ENCODE measurements at places on chromosomes 3 and 15.

DNA sequence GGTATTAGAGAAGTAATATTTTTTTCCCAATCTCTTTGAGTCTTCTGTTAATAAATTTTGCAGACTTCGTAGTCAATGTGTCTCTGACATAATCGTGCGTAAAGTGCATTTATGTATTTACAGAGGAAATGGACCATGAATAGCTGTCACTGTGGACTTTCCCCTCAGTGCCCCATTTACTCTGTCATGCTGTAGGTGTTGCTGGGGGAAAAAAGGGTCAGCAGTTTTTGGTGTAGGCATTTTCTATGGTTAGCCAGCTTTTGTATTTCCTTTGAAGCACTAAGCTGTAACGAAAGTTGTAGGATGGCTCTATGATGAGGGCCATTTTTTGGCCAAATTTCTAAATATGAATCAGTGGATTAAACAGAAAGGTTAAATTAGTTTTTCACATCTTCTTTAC lies 598.4 kb downstream of the FGF12 start:
- DNase-seq = peak; percentile 41

- DNase-seq = no peak
Observed at GRCh38 chr3:99856437-99857220, 39.0 kb downstream of the CMSS1 start.

- DNase-seq = no peak
Observed at GRCh38 chr15:64222573-64223366, 59.9 kb upstream of the PPIB start.

- peak; percentile 54 for DNase-seq
Observed at GRCh38 chr3:193190146-193190786, 50.8 kb upstream of the PLAAT1 start.

DNA sequence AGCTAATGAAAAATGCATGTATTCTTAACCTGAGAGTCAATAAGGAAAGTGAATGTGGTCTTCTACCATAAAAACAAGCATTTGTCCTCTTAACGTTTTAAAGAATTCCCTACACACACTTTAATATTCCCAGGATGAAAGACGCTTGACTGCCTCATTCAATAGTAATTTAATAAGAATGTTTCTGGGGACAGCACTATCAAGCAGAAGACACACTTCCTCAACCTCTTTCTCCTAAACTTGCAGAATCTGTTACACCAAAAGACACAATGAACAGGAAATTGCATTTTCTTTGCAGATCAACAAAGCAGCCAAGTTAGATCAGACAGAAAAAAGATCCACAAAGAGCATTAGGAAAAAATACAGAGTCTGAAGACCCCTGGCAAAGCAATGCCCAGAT lies 97.7 kb downstream of the PLCH1 start:
- DNase-seq = no peak

- no peak for DNase-seq
Observed at GRCh38 chr3:17932136-17932771, 189.8 kb upstream of the TBC1D5 start.

DNA sequence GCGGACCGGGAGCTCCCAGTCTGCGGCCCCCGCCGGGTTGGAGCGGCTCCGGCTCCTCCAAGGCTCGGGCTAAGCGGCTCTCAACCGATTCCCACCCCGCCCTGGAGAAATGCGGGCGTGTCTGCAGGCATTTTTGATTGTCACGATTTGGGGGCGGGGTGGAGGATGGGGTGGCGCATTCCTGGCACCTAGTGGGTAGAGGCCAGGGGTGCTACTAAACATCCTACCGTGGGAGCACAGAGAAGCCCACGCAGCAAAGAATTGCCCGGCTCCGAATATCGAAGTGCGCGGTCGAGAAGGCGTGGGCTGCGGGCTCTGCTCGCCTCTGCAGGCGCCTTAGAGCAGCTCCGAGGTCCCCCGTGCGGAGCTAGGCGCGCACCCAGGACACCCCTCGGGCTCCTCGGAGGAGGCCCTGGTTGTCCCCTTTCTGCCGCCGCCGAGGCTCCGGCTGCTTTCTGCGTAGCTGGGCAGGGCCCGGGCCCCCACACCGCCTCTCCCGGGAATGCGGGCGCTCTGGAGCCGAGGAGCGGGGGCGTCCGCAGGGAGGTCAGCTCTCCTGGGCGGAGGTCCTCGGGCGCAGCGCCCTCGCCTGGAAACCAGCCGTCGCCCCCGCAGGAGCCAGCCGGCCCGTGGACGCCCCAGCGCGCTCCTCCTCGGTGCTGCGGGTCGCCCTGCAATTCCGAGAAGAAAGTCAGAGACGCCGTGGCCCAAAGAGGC lies 16.5 kb upstream of the LAMP3 start:
- DNase-seq = no peak

DNA sequence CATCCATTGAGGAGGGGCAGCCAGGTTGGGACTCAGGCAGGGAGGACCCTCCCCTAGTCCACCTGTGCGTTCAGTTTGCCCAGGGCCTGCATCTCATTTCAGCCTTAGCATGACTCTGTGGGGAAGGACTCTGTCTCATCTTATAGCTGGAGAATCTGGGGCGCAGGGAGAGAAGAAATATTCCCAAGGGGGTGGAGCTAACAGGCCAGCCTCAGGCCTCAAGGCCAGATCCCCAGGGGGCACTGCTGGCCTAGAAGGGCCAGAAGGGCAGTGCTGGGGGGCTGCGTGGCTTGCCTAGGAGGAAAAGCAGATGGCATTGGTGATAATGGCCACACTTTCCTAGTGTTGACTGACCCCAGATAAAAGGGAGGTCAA lies 10.9 kb downstream of the AMOTL2 start:
- DNase-seq = no peak

DNA sequence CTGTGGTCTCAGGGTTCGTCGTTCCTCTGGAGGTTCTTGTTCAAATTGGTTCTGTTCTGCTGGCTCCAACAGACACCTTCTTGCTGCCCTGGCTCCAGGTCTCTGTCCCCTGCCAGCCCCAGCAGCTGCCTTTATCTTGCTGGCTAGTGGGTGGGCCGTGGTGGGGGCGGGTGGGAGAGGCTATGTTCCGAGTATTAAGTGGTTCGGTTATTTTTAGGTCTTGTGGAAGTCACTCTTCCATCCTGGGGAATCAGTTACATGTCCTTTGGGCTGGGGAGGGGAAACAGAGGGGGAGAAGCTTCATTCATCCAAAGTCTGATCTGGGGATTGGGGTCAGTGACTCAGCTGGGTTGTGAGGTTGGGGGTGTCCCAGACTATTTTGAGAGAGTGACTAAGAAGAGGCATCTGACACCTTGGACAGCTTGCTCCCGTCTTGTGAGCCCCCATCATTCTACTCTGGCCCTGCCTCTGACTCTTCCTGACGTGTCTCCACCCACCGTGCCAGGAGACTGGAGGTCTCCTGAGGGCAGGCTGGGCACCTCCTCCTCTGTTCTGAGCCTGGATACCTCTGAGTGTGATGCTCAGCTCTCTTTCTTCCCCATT lies at the start of gene XIRP1:
Gene XIRP1 (minus strand): TSS at position 106 of the 603 bp plus-strand sequence. CDS start 3,150 bp downstream, outside the sequence.
- no peak for DNase-seq

DNA sequence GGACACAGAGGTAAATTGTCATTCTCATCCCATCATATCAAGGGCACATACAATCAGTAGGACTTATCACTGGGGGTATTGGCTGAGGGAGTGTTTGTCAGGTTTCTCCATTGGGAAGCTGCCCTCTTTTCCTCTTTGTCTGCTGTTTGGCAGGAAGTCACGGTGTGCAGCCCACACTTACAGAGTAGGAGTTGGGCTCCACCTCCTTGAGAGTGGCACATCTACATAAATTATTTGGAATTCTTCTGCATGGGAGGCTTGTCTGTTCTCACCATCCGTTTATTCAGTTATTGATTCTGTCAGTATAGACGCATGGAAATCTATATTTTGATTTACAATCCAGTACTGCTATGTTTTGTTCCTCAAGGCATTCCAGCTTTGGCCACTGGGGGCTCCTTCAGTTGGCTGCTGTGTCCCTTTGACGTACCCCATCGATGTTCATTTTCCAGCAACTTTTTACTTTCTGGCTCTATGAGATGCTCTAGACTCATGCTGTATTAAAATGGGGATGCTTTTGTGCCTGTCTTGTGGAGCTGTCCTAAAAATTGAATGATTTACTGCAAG lies 200.3 kb downstream of the SLCO3A1 start:
- no peak for DNase-seq

DNA sequence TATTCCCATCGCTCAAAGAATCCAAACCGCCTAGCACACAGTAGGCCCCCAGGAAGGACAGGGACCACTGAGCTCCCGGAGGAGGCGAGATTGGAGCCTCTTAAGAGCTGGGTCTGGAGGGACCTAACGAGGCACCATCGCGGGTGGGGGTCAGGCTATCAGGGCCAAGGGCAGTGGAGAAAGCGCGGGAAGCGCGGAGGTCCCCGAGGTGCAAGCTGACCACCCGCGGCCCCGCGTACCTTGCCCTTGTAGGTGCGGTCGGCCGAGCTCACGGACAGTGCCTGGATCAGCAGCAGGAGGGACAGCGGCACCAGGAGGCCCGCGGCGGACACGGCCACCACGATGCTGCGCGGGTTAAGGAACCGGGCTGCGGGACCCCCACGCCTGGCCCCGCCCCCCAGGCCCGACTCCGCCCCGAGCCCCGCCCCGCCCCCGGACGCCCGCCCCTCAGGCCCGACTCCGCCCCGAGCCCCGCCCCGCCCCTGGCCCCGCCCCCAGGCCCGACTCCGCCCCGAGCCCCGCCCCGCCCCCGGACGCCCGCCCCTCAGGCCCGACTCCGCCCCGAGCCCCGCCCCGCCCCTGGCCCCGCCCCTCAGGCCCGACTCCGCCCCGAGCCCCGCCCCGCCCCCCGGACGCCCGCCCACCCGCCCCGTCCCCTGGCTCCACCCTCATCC lies 3.9 kb downstream of the ZDHHC19 start:
- DNase-seq = no peak

DNA sequence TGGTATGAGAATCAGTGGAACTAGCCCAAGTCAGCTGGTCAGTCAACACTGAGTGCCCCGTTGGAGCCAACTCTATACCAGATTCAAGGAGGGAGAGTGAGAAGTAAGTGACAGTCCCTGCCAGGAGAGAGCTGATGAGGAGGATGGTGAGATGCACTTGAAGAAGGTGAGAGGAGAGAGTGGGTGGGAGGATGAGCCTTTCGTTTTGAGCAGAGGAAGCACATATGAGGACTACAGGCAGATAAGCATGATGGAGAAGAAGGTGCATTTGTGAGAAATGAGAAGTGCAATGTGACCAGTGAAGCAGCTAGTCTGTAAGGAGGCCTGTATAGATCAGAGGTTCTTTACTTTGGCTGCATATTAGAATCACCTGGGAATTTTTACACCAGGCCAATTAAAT lies 40.4 kb downstream of the NME9 start:
- DNase-seq = no peak

- no peak for DNase-seq
Observed at GRCh38 chr3:108319428-108320082, 23.2 kb downstream of the HHLA2 start.

- DNase-seq = no peak
Observed at GRCh38 chr3:40583691-40584090, 58.9 kb downstream of the ZNF621 start.

DNA sequence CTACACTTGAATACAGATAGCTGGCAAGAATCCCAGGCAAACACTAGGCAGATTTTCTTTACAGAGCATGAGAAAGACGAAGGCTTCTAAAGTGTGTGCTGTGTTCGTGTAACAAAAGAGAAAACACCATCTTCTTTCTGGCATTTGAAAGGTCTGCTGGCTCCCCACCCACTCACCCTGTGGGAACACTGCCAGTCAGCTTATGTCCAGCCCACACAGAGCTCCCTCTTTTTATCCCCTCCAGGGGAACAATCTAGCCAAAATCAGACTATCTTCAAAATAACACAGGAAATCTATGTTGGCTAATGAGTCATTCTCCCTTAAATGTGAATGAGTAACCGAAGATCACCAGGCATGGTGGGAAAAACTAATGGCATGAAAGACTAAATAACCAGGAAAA lies 45.6 kb upstream of the PAQR5 start:
- DNase-seq = peak; percentile 48

DNA sequence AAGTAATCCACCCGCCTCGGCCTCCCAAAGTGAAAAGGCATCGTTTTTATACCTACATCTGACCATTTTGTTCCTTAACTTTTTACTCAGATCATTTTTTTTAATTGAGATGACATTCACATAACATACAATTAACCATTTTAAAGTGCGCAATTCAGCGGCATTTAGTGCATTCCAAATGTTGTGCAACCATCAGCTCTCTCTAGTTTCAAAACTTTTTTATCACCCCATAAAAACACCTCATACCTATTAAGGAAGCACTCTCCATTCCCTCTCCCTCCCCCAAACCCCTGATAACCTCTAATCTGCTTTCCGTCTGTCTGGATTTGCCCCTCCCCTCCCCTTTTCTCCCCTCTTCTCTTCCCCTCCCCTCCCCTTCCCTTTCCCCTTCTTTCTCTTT lies 310.1 kb downstream of the UACA start:
- DNase-seq = no peak

DNA sequence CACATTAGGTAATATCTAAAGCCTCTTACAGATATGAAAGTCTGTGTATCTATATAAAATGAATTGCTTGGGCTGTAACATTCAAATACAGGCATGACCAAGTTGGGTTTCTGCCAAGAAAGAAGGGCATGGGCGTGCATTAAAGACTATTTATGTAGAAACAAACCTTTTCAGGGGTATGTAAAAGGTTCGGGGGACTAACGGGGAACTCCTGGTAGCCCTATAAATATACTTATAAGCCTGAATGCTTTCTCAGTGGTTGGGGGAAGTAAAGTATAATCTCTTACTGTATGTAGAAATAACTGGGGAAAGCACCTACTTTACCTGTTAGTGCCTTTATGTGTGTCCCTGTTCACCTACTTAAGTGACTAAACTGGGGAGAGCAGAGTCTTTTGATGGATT lies 154.5 kb upstream of the TBL1XR1 start:
- no peak for DNase-seq

GRCh38 chr15:91255670-91256192 lies 155.7 kb downstream of the SV2B start:
- no peak for DNase-seq

GRCh38 chr3:11778248-11778647 lies 68.4 kb downstream of the TAMM41 start:
- no peak for DNase-seq

- DNase-seq = no peak
Observed at GRCh38 chr15:66953523-66954229, 111.7 kb upstream of the SMAD3 start.

DNA sequence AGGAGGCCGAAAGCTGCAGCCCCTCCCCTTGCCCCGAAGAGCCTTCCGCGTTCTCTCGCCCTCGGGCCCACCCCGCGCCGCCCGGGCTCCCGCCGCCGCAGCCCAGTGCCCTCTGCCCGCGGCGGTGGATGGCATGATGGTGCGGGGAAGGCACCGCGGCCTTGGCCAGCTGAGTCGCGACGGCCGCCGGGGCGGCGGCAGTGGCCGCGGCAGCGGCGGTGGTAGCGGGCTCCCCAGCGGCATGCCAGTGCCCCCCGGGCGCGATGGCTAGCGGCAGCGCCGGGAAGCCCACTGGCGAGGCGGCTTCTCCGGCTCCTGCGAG lies 1.2 kb downstream of the TLNRD1 start:
- DNase-seq = no peak

DNA sequence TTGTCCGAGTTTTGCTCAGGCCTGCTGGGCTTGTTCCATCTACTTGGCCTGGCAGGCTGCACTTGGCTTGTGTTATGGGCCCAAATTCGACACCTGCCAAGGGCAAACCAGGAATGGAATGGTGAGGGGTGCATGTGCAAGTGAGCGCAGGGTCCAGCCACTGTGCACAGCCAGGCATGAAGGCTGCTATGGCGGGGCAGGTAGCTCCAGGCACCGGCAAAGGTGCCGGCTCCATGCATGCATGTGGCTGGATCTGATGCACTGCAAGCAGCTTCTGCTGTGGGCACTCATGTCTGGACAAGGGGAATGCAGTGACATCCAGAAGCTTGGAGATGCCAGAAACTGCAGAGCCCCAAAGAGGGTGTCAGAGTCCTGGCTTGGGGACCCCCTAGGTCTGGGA lies 463.0 kb downstream of the EPHA3 start:
- no peak for DNase-seq
